CD4-positive, alpha-beta T cell treated with Interleukin-12 subunit alpha and Interleukin-12 subunit beta, for 1 hour (primary cell): ENCODE measurements at places on chromosomes 6 and 20.

DNA sequence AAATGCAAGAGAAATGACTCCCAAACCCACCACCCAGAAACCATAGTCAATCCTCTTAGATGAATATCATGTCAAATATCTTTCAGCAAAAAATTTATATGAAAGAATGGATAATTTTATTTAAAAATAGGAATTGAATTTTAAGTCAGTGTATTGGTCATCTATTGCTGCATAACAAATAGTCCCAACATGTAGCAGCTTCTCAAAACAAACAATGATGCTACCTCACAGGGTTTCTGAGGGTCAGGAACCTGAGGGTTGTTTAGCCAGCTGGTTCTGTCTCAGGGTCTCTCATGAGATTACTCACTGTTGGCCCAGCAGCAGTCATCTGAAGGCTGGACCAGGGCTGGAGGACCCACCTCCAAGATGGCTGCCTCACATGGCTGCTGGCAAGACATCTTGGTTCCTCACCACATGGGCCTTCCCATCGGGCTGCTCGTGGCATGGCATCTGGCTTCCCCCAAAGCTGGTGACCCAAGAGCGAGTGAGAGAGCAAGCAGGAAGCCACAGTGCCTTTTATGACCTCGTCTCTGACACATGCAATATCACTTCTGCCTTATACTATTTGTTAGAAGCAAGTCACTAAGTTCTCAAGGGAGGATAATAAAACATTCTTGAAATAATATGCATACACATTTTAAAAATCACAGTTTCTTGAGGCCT is 36.3 kb downstream of the BANF2 start:
- DNase-seq = no peak

DNA sequence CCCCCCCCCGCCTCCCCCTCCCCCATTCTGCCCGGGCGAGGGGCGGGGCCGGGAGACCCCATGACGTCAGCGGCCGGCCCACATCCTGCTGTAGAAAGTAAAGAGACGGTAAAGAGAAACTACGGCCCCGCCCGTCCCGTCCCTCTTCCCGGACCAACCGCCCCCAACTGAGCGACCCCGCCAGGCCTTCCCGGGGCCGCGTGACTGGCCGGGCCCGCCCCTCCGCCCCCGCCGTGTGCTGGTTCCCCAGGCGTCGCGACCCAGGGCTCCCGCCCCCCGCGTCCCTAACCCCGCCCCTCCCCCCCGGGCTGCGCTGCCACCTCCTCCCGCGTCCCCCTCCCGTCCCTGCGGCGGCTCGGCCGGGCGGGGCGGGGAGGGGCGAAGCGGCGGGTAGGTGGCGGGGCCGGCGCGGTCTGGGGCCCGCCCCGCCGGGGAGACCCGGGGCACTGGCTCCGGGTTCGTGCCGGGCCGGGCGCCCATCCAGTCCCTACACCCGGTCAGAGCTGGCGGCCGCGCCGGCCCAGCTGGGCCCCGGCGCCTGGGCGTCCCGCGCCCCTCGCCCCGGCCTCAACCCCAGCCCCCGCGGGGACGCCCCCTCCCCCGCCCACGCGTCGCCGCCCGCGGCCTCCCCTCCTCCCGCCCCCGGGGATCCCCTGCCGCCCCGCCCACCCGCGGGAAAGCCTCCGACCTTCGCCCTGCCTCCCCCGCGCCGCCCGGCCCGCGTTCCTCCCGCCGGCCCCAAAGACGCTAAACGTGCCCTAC is 655 bp upstream of the HIVEP1 start:
- peak; percentile 97 for DNase-seq

- DNase-seq = no peak
Observed at GRCh38 chr6:31971279-31971992, 502 bp downstream of the DXO start.

DNA sequence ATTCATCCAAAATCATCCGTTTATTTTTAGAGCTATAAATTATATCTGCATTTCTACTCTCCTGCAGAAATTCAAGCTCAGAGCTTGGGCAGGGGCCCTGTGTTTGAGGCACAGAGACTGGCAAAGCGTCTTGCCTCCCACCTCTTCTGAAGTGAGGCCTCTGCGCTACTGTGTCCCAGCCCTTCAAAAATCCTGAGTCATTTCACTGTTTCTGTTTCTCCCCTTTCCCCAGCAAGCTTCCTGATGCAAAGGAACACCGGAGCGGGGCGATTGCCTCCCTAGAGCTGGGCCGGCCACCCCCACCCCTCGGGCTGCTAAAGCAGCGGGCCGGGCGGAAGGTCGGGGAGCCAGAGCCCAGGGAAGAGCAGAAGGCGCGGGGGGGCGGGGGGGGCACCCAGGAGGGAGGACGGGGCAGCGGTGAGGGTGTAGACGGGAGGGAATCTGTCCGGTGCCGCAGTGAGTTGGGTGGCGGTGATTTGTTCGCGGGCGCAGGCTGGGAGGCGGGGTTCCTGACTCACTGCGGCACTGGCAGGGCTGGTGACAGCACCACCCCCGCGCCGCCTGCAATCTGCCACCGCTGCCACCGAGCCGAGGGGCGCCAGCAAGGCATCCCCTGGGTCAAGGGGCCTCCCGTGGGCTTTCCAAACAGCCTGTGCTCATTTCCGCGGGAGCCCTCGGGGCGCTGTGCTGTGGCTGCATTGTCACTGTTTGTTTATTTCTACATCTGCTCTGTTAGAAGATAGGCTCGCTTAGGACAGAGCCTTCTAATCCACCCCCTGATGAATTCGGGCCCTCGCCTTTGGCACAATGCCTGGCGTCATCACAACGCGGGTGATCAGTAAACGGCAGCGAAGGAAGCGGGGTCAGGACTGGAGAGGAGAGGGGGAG is 46.5 kb upstream of the SNAP25 start:
- DNase-seq = no peak

DNA sequence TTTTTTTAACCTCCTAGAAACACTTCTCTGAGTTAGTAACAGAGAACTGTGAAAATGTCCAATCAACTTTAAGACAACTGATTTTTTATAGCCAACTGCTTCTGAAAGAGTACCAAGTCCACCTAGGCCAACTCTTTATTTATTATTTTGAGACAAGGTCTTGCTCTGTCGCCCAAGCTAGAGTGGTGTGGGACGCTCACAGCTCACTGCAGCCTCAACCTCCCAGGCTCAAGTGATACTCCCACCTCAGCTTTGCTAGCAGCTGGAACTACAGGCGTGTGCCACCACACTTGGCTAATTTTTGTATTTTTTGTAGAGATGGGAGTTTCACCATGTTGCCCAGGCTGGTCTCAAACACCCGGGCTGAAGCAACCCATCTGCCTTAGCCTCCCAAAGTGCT is 331.6 kb downstream of the RNGTT start:
- no peak for DNase-seq

- DNase-seq = peak; percentile 8
Observed at GRCh38 chr6:71250099-71250602, 38.5 kb upstream of the OGFRL1 start.

- DNase-seq = no peak
Observed at GRCh38 chr20:38445381-38445796, 10.3 kb upstream of the SNHG17 start.

GRCh38 chr6:158565482-158566040 is 5.7 kb downstream of the TMEM181 start:
- no peak for DNase-seq

DNA sequence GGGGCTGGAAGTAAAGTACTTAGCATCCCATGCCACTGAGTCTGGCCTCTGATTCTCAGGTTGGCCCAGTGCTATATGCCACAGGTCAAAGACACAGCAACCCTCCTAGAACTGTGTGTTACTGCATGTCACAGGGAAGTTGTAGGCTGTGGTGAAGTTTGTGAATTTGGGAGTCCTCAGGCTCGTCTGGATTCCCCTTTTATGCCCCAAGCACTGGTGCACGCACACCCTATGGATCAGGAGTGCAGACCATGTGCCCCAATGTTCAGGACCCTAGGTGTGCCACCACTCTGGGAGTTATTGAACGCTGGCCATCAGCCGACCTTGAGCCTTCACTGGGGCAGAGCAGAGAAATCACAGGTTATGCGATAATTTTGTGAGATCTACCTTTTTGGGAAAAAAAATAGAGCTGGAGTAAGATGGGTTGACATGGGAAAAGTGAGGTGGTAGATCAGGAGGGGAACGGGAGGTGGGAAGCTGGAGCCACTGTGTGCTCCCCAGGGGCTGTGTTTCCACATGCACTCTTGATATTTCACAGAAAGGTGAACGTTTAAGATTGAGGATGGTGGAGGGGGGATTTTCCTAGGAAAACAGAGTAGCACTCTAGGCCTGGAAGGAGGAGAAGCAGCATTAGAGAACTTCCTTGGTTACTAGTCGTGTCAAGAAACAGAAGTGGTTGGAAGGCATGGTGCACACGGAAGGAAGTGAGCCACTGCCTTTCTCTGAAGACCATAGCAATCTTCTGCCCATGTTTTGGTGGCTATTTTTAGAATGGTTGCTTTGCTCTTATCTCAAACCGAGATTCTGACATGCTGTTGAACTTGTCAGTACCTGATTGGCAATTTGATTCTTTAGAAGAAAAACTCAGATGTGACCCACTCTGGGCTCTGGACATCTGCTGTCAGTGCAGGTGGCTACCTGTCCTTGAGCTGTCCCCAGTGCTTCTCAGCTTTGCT is 44.1 kb downstream of the DUSP22 start:
- peak; percentile 20 for DNase-seq

DNA sequence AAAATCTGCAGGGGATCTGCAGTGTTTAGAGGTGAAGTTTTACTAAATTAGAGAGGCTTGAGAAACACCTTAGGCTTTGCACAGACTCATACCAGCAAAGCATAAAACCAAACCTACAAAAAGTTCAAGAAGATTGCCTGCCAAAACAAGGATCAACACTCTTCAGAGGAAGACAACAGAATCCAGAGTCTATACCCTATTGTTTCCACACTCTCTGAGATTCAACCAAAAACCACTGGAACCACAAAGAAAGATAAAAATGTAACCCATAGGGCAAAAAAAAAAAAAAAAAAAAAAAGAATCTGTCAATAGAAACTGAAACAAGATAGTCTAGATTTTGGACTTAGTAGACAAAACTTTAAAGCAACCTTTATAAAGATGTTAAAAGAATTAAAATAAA is 102.7 kb downstream of the ANKRD60 start:
- DNase-seq = no peak

GRCh38 chr6:16802071-16802470 is 40.8 kb upstream of the ATXN1 start:
- DNase-seq = no peak

DNA sequence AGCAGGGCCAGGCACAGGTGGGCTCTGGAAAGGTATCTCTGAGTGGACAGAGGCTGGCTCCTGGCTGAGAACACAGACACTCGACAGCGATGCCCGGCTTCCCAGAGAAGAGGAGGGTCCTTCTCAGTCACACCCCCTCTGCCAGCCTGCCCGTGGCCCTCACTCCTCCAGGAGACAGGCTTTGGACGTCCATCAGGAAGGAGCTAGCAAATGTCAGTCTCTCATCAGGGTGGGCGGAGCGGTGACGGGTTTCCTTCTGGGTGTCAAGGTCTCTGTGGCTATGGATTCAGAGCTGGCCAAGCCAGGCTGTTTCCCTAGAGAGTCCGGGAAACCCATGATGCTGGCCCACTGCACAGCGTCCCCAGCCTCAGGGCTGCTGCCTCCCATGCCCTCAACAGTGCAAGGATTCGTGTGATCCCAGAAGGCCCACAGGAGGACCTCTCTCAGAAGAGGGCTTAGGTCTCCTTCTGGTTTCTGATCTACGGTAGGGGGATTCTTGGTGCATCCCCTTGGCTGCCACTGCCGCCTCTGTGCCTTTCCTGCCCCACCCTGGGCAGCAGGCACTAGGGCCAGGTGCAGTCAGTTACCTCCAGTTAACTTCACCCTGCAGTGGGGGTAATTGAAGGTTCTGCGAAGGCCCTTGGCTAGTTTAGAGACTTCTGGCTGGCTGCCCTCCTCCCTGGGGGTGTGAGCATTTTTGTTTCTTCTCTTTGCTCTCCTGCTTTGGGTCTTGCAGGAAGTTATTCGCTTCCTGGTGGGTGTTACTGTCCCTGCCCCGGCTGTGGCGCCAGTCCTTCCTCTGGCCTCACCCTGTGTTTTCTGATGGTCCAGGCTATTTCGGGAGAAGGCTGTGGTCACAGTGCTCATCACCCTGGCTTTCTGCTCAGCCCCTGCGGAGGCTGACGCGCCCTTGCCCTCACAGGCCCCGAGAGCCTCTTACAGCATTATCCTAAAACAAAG is 80.2 kb downstream of the CDH4 start:
- DNase-seq = no peak

GRCh38 chr6:168025831-168026710 is 28.6 kb downstream of the KIF25 start:
- DNase-seq = no peak

GRCh38 chr6:152298055-152298647 is 339.0 kb downstream of the SYNE1 start:
- no peak for DNase-seq

- DNase-seq = no peak
Observed at GRCh38 chr6:70253923-70254322, 49.0 kb downstream of the COL9A1 start.

DNA sequence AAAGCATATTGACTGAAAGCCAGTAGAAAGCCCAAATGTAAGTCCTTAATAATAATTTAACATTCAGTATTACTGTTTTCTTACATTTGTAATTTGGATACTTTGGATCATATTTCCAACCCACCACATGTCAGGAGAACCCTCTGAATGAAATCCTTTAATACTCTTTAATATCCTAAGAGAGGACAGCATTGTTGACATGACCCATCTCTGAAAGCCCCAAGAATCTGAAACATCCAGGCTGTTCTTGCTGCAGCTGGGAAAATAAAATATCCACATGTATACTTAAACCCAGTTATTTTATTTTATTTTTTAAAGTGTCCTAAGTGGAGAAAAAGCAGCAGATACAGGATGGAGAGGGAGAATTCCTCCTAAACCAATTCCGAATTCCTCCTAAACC is 130.8 kb upstream of the RIPOR2 start:
- no peak for DNase-seq

DNA sequence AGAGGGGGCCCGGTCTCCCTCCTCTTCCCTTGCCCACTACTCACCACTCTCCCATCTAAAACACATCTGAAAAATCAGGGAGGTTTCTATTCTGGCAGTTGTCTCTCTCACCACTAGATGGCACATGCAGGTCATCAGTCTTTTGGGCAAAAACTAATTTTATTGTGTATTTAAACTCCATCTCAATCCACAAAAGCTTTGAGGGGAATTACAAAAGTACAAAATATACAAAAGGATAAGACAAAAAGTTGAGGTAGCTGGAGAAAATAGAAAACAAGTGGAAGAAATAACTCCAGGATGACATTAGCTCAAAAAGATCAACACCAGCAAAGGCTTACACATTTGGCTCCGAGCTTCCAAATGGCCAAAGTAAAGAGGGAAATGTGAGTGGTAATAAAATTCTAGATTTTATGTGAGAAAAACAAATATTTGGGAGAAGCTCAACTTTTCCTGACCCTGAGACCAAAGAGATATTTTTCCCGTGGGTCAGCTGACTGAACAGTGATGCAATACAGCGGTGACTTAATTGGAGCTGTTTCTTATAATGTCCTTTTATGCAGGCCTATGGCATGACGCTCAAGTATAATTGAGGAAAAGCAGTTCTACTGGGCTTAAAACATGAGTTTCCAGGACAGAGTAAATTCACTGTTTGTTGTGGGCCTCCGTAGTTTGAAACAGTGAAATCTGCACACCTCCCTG is 79.8 kb upstream of the CHD6 start:
- peak; percentile 50 for DNase-seq

- DNase-seq = no peak
Observed at GRCh38 chr6:86615299-86615698, 322.0 kb upstream of the HTR1E start.

- DNase-seq = no peak
Observed at GRCh38 chr20:42572320-42573016, 617.2 kb downstream of the PTPRT start.

- no peak for DNase-seq
Observed at GRCh38 chr6:44897316-44897715, 430.8 kb upstream of the RUNX2 start.

GRCh38 chr20:61980647-61981583 is 84.8 kb downstream of the TAF4 start:
- DNase-seq = no peak

- DNase-seq = no peak
Observed at GRCh38 chr20:36346256-36346655, 40.1 kb downstream of the DLGAP4 start.
